ENCODE measurements at places on chromosomes 4 and X. TPM values are rescaled to one million over a fixed set of nuclear protein-coding genes. Genes with fewer than 3 reads are reported as not detected.

The HSFX4 gene
- total RNA-seq = not detected

The ZNF81 gene
- total RNA-seq = 8.2 TPM

The BEX1 gene
- 0.92 TPM for total RNA-seq

The GPRIN3 gene
- total RNA-seq = 5.7 TPM

The F9 gene
- total RNA-seq = not detected

The PDE6B gene
- total RNA-seq = 3.6 TPM

The ADGRG2 gene
- total RNA-seq = 3.7 TPM

The TLR1 gene
- total RNA-seq = 36.3 TPM

The SPIN4 gene
- total RNA-seq = 12.6 TPM

The BST1 gene
- 9.2 TPM for total RNA-seq

The RBM47 gene
- total RNA-seq = 31.5 TPM

The ZCCHC12 gene
- not detected for total RNA-seq

The HTN1 gene
- not detected for total RNA-seq

The SCRG1 gene
- total RNA-seq = 9.7 TPM

The FRG2 gene
- not detected for total RNA-seq

The USP17L27 gene
- total RNA-seq = not detected

The LIMCH1 gene
- total RNA-seq = 158 TPM

The USP11 gene
- total RNA-seq = 50.8 TPM

The RAB9B gene
- 7.7 TPM for total RNA-seq

The ASB9 gene
- 1.2 TPM for total RNA-seq

The SMIM43 gene
- total RNA-seq = not detected

The BRS3 gene
- total RNA-seq = not detected

The AWAT2 gene
- not detected for total RNA-seq

The COX7B2 gene
- not detected for total RNA-seq

The ADAMTS3 gene
- 5.4 TPM for total RNA-seq

The IL3RA gene
- 7.3 TPM for total RNA-seq

The NSD2 gene
- total RNA-seq = 18.8 TPM

The F8 gene
- 7.7 TPM for total RNA-seq

The CT45A5 gene
- not detected for total RNA-seq

The NHSL2 gene
- total RNA-seq = 16.5 TPM

The CT45A10 gene
- total RNA-seq = not detected

The TRIM61 gene
- total RNA-seq = not detected
